Esophagus muscularis mucosa (tissue), 4 donors: ENCODE measurements at places on chromosomes 6 and 20.

DNA sequence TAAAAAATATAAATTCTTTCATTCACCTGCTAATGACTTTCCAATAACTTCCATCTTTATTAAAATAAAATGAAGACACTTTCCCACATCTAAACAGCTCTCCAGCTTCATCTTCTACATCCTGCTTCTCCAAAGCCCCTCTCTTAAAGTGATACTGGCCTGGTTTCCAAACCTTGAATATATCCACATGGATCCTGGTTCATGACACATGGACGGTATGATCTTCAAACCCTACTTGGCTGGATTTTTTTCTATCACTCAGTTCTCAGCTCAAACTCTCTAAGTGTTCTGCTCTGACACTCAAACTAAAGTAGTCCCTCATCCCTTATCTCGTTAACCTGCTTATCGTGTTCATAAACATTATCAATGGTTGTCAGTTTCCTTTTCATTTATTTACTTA lies 128.2 kb downstream of the PAK5 start:
- no peaks in the 10 kb centered on the region for H3K4me1 ChIP-seq
- no peak overlapping the region for H3K27ac ChIP-seq
- H3K36me3 ChIP-seq, result no peaks in the 10 kb centered on the region
- H3K27me3 ChIP-seq, result no peaks in the 10 kb centered on the region
- no peak overlapping the region for H3K4me3 ChIP-seq

DNA sequence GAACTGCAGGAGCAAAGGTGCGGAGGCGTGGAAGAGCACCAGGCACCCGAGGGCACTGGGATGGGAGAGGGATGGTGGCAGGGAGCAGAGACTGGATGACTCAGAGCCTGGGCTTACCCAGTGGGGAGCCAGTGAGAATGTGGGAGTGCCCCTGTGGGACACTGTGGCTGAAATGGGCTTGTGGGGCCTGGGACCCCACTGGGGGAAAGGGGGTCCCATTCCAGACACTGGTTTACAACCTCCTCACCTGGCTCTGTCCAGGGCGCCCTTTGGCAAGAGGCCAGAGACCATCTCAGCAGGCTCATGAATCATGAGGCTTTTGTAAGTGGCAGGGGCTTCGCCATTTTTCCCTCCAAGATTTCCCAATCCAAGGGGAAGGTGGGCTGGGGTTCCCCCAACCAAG lies 124.0 kb upstream of the MAFB start:
- DNase-seq, result no peak
- H3K27me3 ChIP-seq, result no peaks in the 10 kb centered on the region
- H3K36me3 ChIP-seq, result no peaks in the 10 kb centered on the region
- no peak overlapping the region for H3K27ac ChIP-seq
- H3K4me3 ChIP-seq, result no peak overlapping the region
- no peaks in the 10 kb centered on the region for H3K4me1 ChIP-seq

- H3K4me3 ChIP-seq, result no peak overlapping the region
- H3K36me3 ChIP-seq, result no peaks in the 10 kb centered on the region
- no peaks in the 10 kb centered on the region for H3K4me1 ChIP-seq
Measured at GRCh38 chr20:56653211-56653610, 24.1 kb downstream of the TFAP2C start.

DNA sequence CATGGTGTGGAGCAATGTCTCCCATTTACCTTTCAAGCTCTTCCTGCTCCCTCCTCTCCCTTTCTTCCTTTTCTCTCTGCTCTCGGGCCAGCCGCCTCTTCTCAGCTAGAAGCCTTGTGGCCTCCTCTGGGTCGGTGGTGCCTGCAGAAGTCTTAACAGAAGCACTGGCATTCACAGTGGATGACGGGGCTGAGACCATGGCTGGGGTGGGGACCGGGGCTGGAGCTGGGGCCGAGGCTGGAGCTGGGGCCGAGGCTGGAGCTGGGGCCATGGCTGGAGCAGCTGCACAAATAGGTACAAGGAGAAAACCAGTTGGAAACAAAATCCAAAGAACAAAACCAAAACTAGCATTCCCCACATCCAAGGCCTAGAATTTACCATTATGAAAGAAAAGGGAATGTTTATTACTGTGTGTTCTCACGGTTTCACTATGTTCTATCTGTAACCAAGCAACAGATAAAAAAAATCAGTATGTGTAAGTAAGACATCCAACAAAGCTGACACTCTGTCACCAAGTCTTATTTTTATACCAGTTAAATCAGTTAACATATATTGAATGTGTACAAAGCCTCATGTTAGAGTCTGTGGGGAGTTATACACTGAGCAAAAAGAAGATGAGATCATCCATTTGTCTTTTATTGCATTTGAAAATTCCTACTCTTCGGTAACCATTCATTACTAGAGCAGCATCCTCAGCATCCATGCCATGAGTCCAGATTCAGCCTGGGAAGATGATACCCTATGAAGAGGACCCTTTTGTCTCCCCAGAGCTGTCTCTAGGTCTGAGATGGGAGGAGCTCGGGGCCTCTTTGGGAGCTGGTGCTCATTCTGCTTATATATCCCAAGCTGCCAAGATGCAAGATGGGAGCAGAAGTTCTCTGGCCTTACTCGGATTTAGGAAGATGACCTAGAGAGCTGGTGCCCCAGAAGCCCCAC lies 73.0 kb upstream of the BCLAF1 start:
- no peaks in the 10 kb centered on the region for H3K4me1 ChIP-seq

DNA sequence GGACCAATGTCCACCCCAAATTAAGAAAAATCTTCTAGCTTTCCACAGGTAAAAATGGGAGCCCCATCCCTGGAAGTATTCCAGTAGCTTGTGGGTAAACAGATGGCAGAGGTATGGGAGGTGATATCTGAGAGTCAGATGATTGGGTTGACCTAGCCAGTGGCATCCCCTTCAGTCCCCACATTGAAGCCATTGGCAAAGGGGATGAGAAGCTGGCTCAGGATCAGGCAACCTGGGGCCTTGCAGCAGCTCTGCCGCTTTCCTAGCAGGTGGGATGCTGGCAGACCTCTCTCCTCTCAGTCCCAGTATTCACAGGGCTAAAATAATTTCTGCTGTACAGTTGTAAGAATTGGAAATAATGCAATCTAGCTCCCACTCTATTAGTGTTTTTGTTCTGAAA lies 108.9 kb upstream of the KCNG1 start:
- H3K27ac ChIP-seq, result no peak overlapping the region
- no peaks in the 10 kb centered on the region for H3K36me3 ChIP-seq
- H3K4me1 ChIP-seq, result no peaks in the 10 kb centered on the region
- no peaks in the 10 kb centered on the region for H3K27me3 ChIP-seq
- no peak overlapping the region for H3K4me3 ChIP-seq

- H3K4me1 ChIP-seq, result peaks cover 5% of the 10 kb centered on the region
- H3K36me3 ChIP-seq, result peaks cover 19% of the 10 kb centered on the region
- no peak overlapping the region for H3K4me3 ChIP-seq
Measured at GRCh38 chr20:21391972-21392352, 5.4 kb downstream of the NKX2-4 start.

DNA sequence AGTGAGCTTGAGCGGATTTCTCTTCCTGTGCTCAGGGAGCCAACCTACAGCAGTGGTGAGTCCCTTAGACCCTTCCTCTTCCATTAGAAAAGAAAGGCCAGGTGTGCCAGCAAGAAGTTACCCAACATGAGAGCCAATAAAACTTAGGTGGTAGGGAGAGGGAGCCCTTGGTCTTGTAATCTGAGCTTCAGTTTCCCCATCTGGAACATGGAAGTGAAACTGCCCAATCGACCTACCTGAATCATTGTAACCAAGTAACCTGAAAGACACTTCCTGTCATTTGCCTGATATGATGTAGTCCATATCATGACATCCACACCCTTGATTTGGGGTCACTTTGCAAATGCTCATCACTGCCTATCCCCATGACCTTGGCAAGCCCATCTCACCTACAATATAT lies 66.4 kb downstream of the MDGA1 start:
- no peaks in the 10 kb centered on the region for H3K27me3 ChIP-seq
- H3K27ac ChIP-seq, result no peak overlapping the region
- H3K4me3 ChIP-seq, result no peak overlapping the region
- no peaks in the 10 kb centered on the region for H3K4me1 ChIP-seq
- H3K36me3 ChIP-seq, result no peaks in the 10 kb centered on the region

DNA sequence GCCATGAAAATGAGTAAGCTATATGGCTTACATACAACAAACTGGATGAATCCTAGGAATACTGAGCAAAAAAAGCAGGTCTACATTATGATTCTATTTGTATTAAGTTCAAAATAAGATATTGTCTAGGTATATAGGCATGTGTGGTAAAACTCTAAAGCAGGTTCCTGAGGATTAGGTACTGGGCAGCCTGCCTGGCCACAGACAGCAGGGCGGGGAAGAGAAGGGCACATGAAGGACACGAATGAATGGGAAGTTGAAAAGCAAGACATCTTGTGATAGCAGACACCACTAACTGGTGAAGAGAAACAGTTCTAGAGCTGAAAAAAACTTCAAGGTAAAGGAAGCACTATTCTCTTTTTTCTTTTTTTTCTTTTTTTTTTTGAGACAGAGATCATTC lies 72.6 kb upstream of the SLC4A11 start:
- no peak for DNase-seq
- H3K27me3 ChIP-seq, result no peaks in the 10 kb centered on the region
- peaks cover 28% of the 10 kb centered on the region for H3K4me1 ChIP-seq
- no peak overlapping the region for H3K4me3 ChIP-seq
- H3K36me3 ChIP-seq, result peaks cover 74% of the 10 kb centered on the region
- no peak overlapping the region for H3K27ac ChIP-seq

GRCh38 chr6:80543598-80544222 lies 437.2 kb downstream of the BCKDHB start:
- no peak overlapping the region for H3K4me3 ChIP-seq
- no peaks in the 10 kb centered on the region for H3K36me3 ChIP-seq
- no peak overlapping the region for H3K27ac ChIP-seq
- peaks cover 9% of the 10 kb centered on the region for H3K4me1 ChIP-seq
- DNase-seq, result no peak
- no peaks in the 10 kb centered on the region for H3K27me3 ChIP-seq

DNA sequence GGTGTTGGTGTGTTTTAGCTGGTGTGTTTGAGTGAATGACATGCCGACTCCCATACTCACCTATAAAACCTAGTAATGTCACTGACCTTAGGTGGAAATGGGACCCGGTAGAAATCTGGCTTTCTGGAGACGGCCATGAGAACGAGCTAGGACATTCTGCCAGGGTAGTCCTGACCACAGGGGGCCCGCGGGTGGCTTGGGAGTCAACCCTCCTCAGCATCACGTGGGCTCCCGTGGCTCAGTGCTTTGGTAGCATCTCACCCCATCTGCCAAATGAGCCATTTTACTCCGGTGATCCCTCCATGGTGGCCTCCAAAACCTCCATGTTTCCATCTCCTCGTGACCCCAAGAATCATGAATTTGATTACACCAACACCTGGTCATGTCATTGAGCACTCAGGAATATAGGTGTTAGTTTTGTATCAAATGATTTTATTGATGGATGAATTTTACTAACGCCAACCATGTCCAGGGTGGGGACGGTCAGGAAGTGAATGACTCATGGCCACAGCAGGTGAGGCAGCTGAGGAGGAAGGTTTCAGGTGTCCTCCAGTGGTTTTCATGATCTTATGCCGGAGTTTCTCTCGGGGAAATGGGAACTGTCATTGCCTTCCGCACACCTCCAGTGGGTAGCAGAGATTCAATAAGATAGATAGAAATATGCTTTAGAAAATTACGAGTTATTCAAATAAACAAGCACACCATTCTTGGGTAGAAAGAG lies 195.0 kb downstream of the SYNDIG1 start:
- H3K36me3 ChIP-seq, result no peaks in the 10 kb centered on the region
- no peak for DNase-seq
- H3K27ac ChIP-seq, result no peak overlapping the region
